ENCODE measurements at places on chromosomes 11 and 22.
A peak's percentile ranks its signal among the peaks of the same experiment; 100 is the strongest.

- no peak for DNase-seq
Measured at GRCh38 chr22:24775769-24776492, 1.4 kb upstream of the PIWIL3 start.

DNA sequence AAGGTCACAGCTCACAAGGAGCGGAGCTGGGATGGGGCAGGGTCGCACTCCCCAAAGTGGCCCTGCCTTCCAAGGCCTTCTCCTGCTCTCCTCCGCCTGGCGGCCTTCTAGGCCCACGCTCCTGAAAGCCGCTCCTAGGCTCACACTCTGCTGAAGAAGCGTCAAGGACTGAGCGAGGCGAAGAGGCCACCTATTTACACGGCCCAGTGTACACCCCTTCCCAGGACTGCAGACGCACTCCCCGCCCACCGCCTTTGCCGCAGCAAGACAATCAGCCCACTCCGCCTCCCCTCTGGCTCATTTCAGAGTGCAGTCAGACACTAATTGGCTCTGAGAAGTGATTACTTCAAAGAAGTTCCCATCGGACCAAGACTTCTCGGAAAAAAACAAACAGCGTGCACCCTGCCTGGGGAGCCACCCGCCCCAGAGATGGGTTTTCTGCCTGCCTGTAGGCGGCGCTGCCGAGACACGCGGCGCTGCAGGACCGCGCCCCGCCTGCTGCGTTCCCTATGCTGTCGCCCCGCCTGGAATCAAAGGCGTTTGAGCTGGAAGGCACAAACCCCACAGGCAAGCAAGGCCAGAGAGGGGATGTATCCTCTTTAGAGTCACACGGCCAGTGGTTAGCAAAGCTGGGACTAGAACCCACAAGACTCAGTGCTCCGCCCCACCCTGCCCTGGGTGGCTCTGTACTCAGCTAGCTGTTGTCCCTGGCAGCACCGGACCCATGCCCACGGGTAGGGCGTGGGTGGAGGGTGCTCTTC is 414.8 kb downstream of the BUD13 start:
- no peak for DNase-seq

DNA sequence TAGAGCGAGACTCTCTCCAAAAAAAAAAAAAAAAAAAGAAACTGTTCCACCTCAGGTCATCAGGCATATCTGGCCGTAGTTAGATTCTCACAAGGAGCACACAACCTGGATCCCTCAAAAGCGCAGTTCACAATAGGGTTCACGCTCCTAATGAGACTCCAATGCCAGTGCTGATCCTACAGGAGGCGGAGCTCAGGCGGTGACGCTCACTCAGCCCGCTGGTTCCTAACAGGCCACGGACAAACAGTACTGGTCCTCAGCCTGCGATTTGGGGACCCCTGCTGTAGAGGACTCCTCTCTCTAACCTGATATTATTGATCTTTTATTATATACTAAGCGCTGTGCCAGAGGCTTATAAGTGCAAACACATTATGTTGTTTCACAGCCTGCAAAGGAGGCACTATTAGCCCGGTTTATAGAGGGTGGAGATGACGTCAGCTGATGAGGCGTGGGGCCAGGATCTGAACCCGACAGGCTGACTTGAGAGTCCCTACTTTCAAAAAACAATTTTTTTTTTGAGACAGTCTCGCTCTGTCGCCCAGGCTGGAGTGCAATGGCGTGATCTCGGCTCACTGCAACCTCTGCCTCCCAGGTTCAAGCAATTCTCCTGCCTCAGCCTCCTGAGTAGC is 4.9 kb upstream of the MAFF start:
- no peak for DNase-seq

DNA sequence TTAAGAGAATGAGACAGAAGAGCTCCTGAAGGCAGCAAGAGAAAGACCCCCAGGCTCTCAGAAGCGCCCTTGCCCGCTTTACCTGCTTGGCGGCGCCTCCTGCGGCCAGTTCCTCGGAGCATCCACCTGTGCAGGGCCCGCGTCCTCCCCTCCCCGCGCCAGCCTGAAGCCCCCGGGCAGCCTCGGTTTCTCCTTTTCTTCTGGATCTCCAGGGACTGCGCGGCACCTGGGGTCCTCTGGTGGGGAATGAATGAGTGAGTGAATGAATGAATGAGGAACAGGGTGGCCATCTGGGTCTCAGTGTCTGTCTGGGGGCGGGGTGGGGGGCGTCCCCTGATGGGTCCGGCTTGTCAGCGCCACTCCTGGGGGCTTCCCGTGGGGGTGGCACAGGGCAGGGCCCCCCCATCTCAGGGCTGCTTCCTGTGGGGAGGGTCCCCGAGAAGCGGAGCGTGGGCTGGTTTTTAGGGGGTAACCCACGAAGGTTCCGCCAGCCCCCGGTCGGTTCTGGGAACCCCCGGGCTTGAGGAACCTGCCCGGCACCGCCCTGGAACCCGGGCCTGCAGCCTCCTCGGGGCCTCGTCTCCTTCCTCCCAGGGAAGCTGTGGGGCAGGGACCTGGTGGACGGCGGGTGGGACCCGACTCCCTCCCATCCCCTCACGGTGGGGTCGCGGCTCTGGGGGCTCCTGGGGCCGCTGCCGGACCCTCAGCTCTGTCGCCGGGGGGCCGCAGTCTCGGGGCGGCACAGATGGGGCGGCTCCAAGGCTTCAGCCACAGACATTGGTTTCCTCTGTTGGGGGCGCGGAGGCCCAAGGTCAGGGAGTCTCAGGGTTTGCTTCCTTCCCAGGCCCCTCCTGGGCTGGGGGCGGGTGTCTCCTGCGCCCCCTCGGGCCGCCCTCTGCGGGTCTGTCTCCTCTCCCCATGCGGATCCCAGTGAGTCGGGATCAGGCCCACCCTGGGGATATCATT is 8.3 kb upstream of the KRTAP5-7 start:
- no peak for DNase-seq

GRCh38 chr22:35376728-35377472 is 4.0 kb upstream of the HMOX1 start:
- peak; percentile 98 for DNase-seq
